ENCODE measurements at places on chromosomes 16 and 17.

- DNase-seq = no peak
Observed at GRCh38 chr16:21145738-21146137, 4.9 kb downstream of the DNAH3 start.

DNA sequence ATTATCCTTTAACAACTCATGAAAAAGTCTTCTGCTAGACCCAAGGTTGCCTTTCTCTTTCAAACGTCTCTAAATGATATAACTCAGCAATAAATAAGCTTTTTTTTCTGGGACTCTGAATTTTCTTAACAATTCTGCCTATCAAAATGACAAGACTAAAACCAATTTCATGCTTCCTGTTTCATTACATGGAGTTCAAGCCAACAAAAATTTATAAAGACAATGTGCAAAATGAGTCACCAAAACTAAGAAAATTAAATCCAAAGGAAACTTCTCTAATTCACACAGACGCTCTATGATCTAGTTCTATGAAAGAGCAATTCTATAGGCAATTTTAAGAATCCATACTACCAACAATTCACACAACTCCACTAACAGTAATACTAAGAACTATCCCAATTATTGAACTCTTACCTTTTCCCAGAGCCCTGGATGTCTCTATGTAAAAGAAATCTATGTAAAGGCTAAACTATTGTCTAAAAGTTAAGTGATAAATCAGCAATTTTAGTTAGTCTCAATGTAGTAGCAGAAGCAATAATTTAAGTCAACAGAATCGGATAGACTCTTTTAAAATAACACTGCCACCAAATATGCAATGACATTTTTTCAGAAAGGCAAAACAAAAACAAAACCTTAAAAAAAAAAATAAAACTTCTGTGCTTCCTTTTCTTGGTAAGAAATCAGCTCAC lies 44.2 kb downstream of the ZZEF1 start:
- no peak for DNase-seq

DNA sequence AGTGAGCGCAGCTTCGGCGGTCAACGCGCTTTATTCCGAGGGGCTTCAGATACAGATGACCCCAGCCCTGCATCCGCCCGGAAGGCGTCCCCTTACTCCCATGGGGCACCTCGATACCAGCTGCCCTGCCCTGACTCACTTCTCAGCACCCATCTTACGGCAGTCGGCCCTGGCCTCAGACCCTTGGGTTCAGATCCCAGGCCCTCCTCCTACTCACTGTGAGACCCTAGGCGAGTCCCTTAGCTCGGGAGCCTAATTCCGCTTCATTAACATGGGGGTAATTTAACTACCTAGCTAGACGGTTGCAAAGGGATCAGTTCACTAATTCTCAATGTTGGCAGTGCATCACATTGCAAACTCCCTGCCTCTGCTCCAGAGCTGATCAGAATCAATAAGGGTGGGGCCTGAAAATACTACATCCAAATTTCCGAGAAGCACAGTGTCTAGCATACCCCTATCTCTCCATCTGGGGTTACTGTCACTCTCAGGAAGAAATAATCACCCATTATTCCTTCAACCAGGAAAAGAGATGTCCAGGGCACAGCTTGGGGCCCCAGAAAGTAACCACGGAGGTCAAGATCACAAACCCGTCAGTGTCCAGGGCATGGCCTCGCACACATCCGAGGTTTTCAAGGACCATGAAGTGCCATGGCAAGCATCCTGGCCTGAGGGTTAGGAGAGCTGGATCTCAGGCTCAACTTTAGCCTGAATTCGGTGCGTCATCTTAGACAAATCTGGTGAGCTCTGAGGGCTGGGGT lies 415 bp upstream of the FLOT2 start:
- no peak for DNase-seq

DNA sequence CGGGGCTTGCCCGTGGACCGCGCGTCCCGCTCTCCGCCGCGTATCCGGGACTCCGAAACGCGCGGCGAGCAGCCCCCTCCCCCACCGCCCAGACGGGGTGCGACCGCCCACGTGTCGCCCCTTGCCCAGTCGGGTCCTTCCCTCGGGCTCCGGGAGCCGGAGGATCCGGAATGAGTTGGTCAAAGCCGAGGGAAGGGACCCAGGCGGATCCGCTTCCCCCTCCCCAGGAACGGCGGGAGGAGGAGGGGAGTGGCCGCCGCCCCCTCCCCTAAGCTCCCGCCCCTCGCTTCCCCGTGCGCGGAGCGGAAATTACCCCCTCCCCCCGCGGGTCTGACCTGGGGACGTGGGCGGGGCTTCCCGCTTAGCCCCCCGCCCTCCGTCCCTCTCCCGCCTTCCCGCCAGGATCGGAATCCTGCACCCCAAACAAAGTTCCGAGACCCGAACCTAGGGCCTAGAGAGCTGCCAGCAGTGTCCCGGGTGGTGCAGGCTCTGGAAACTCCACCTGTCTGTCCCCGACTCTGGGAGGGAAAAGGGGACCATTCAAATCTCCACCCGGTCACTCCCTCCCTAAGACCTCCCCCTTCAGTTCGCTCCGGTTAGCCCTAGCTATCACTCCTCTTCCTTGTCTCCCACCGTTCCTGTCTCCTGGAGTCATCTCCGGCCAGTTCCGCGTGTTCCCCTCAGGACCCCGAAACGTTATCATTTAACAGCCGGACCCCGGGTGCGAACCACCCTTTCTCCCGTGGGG lies 1.0 kb upstream of the IGF2BP1 start:
- DNase-seq = no peak

DNA sequence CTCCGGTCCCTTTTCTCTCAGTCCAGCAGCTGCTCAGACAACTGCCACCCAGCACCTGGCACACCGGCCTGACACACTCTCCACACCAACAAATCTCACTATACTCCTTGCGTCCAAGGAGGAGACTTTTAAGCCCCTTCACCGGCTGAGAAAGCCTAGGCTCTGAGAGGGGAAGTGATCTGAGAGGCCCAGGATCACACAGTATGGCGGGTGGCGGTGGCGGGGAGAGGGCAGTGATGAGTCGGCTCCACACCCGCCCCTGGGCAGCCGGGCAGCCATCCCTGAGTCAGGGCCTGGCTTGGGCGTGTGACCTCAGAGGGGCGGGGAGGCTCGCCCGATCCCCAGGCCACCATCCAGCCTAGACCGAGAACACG lies 569 bp downstream of the FLII start:
- no peak for DNase-seq

- no peak for DNase-seq
Observed at GRCh38 chr16:4780235-4780634, 7.9 kb downstream of the SEPTIN12 start.

GRCh38 chr17:41758601-41759000 lies 24.2 kb upstream of the HAP1 start:
- no peak for DNase-seq

- DNase-seq = no peak
Observed at GRCh38 chr17:39063681-39064069, 87.8 kb downstream of the PLXDC1 start.

DNA sequence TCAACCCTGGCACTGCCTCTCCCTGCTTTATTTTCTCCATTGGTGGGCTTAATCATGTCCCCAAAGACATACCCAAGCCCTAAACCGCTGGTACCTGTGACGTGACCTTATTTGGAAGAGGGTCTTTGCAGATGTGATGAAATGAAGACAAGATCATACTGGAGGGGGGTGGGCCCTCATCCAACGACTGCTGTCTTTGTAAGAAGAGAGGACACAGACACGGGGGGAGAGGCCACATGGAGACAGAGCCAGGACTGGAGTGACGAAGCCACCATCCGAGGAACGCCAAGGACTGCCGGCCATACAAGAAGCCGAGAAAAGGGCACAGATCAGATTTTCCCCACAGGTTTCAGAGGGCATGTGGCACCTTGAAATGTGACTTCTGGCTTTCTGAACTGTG lies 62.5 kb downstream of the C16orf95 start:
- no peak for DNase-seq

- DNase-seq = no peak
Observed at GRCh38 chr17:66939461-66940114, 24.9 kb upstream of the CACNG4 start.

DNA sequence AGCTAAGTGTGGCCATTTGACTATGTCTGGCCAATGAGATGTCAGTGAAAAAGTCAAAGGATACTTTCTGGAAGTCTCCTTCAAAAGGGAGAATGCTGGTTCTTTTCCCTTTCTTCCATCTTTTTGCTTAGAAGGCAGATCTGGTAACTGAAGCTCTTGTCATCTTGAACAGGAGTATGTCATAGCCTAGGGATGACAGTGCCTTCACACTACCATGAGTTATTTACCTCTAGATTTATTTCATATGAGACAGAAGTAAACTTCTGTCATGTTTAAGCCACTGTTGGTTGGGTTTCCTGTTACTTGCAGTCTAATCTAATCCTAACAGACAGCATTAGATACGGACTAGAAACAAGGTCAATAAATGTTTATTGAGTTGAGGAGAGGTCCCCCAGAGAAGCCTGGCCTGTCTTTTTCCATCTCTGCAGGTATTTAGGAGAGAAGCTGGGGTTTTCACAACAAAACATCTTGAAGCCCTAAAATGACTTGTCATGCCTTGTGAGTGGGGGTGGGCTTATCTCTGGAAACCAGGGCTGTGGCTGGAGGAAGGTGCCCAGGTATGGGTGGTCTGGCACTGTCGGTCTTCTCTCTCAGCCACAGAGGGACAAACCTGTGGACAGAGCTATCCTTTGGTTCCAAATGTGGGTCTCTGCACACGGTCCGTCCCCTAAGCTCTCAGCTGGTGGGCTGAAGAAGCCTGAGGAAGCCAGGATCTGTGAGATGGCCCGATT lies 28.5 kb downstream of the TMEM98 start:
- DNase-seq = no peak

- no peak for DNase-seq
Observed at GRCh38 chr16:77596261-77596660, 126.1 kb upstream of the NUDT7 start.

GRCh38 chr17:5819921-5820685 lies 235.8 kb upstream of the NLRP1 start:
- no peak for DNase-seq

DNA sequence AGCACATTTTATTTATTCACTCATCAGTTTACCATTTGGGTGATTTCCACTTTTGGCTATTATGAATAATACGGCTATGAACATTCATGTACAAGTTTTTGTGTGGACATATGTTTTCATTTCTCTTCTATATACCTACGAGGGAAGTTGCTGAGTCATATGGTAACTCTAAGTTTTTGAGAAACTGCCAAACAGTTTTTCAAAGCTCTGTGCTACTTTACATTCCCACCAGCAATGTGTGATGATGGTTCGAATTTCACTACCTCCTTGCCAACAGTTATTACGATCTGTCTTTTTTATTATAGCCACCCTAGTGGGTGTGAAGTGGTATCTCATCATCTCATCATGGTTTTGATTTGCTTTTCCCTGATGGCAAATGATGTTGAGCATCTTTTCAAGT lies 63.7 kb upstream of the MRTFB start:
- no peak for DNase-seq

DNA sequence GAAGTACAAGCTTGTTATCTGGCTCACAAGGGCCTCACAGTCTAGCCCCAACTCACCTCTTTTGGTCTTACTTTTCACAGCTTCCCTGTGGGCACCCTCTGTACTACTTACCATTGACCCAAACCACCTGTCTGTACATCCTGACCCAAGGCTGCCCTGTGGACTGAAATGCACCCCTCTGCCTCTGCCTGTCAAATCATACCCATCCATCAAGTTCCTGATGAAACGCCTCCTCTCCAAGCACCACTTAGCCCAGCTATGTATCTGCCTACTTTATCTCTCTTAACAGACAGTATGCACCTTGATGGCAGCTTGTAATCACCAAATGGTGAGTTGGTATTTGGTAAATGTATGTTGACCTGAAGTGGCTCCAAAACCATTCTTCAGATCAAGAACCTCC lies 7.5 kb upstream of the MAP3K14 start:
- no peak for DNase-seq

DNA sequence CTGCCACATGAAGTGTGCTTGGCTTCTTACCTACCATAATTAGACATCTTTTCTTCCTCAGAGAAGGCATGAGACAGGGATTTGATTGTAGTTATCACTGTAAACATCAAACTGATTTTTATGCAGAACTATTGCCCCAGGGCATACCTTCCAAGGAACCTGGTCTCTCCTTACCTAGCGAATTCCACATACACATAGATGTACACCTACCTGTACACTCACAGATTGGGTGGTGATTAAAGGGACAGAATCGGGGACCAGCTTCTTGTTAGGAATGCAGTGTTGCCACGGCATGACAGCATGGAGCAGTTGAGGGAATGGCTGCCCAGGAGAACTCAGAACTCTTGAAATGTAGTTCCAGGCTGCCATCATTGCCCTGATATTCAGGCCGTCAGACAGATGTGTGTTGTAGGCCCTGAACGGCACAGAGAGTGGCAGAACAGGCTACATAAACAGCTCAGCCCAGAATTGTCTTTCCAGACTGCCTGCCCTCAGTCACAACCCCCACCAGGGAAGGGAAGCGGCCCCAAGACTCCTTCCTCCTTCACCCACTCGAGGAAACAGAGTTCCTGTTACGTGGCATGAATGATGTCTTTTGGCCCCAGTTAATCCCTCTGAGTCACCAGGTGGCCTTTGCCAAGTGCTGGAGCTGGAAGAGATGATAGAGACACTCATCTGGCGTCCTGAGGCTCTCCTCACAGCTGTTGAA lies 17.8 kb upstream of the NAGLU start:
- DNase-seq = no peak

- DNase-seq = no peak
Observed at GRCh38 chr16:24849641-24850040, 3.9 kb downstream of the SLC5A11 start.

GRCh38 chr17:65914784-65915342 lies 277.1 kb downstream of the CEP112 start:
- DNase-seq = no peak

DNA sequence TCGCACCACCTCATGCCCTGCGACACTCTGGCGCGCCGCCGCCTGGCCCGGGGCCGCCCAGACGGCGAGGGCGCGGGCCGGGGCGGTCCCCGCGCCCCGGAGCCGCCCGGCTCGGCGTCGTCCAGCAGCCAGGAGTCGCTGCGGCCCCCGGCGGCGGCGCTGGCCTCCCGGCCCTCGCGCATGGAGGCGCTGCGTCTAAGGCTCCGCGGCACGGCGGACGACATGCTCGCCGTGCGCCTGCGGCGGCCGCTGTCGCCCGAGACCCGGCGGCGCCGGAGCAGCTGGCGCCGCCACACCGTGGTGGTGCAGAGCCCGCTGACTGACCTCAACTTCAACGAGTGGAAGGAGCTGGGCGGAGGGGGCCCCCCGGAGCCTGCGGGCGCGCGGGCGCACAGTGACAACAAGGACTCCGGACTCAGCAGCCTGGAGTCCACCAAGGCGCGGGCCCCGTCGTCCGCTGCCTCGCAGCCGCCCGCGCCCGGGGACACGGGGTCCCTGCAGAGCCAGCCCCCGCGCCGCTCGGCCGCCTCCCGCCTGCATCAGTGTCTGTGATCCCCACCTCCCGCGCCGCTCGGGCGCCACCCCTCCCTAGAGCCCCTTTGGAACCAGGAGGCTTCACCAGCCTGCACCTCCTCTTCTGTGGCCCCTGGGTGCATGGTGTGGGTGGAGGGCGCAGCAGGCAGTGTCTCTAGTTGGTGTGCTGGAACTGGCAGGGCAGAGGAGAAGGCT lies 82.3 kb downstream of the ARHGAP23 start:
- DNase-seq = no peak

- DNase-seq = no peak
Observed at GRCh38 chr17:1949754-1950153, 75.4 kb downstream of the RTN4RL1 start.

- DNase-seq = no peak
Observed at GRCh38 chr16:48432136-48432535, 46.9 kb upstream of the SIAH1 start.

GRCh38 chr17:41585301-41586056 lies 1.2 kb downstream of the KRT14 start:
- no peak for DNase-seq
